ENCODE measurements at places on chromosomes 6 and 20.

DNA sequence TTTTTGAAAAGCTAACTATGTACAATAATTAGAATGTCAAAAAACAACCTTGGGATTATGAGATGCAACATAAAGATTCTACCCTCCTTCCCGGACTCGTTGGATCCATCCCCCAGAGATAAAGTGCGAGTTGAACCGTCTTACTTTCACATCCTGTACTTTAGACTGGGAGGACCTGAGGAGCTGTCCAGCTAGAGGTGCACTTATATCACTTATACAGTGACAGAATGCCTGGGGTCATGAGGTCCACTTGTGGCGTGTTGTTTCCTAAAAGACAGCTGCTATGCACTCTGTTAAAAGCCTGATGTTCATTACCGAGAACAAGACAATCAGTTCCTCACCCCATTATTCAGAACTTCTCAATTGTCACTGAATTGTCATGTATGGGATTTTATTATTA, 2.1 kb downstream of the CDS2 start:
- DNase-seq: no peak

DNA sequence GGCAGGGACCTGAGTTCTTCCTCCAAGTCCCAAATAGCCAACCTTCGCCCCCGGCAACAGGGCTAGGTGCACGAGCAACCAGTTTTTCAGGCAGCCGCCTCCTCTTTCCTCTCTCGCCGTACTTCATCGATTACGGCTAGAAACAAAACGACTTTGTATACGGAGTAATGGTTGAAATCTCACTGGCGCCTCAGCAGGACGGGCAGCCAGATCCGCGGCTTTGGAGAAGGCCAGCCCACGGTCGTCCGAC, 333 bp upstream of the SMIM13 start:
- no peak for DNase-seq

GRCh38 chr6:170234419-170234818, 56.5 kb downstream of the DLL1 start:
- no peak for DNase-seq

- DNase-seq: no peak
Measured at GRCh38 chr6:127634178-127634577, 57.2 kb downstream of the C6orf58 start.

DNA sequence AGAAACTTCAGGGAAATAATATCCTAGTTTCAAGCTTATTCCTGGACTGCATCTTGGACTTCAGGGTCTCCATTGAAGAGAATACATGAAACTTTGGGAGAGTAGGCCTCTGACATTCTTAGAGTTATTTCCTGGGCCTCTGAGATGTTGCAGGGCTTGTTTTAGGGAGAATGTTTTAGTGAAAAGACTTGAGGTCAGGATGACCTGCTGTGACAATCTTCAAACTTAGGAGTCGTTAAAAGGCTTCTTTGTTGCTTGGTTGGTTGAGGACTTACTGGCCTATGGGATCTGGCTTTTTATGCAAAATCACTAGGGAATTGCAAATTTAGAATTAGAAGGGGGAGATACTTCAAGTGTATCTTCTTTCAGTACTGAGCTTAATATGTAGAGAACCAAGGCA, 613.2 kb upstream of the FLRT3 start:
- DNase-seq: no peak

DNA sequence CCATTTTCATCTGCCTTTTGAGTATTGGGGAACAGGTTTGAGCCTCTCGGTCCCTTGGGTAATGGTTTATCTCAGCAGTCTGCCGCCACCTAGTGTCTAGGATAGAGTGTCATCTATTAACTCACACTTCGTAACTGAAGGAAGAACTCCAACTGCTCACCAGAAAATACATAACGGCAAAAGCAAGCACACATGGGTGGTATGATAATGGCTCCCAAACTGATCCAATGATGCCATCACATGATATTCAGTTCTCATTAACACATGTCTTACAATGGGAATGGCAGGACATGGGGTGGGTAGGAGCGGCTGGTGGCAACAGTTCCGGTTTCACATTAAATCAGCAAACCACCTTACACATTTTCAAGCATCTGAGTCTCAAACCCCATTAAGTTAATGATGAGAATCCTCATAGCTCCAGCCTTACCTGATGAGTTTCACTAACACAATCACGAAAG, 110.7 kb upstream of the PHACTR1 start:
- DNase-seq: peak; percentile 24

DNA sequence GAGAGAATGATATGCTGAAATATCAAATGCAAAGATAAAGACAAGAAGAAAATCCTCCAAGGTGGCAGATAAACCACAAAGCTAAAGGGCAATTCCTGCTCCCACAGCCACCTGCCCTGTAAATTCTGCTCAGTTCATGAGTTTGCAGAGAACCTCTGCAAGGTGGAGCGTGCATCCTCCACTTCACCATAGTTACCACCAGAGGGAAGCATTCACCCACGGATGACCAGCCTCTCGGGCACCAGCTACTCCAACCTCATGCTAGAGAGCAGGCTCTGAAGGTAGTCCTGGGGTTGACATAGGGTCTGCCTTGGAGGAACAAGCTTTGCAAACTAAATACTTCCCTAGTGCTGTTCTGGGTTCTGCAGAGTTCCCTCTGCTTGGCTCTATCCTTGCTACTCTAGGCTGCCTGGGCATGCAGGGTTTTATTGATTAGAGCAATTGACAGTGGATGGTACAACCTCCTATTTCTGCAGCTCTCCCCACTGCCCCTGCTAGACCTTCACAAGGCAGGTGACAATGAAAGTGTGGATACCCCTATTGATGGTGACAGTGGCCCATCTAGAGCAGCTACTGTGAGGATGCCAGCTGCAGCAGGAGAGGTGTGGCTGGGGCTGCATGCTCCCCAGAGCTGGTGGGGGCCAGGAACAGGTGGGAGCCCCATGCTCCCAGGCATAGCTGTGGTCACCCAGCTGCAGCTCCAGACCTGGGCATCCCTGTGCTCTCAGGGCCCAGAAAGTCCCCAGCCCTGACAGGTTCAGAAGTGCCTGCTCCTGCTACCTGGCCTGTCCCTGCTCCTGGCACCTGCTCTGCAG, 51.1 kb downstream of the GGTLC1 start:
- DNase-seq: peak; percentile 64

GRCh38 chr20:44209686-44210405, 725 bp downstream of the OSER1 start:
- DNase-seq: no peak

- DNase-seq: no peak
Measured at GRCh38 chr6:144564202-144564601, 279.1 kb downstream of the UTRN start.

- DNase-seq: peak; percentile 35
Measured at GRCh38 chr6:36769676-36770499, 69.4 kb downstream of the CPNE5 start.

- DNase-seq: no peak
Measured at GRCh38 chr6:12083763-12084162, 71.7 kb downstream of the HIVEP1 start.
